ENCODE measurements at places on chromosomes 6 and 20.

GRCh38 chr20:40519918-40520317 is 169.1 kb downstream of the MAFB start:
- DNase-seq, result no peak

GRCh38 chr6:84976526-84977362 is 212.3 kb upstream of the TBX18 start:
- DNase-seq, result no peak

GRCh38 chr20:21302664-21303060 is 469 bp upstream of the XRN2 start:
- no peak for DNase-seq

DNA sequence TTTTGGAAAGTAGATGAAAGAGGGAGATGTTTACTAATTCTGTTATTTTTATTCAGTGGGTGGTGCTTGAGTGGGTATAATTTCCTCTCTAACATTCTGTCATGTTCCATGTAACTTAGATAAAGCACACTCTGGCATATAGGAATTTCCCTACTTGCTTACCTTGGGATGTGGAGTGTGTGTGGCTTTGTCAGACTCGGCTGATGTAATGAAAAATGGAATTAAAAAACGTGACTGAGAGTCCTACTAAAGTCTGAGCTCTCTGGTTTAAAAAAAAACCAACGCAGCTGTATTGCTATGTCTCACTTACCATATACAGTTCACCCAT is 98.3 kb downstream of the JARID2 start:
- DNase-seq, result no peak

GRCh38 chr6:98800866-98801265 is 33.5 kb upstream of the POU3F2 start:
- DNase-seq, result no peak

DNA sequence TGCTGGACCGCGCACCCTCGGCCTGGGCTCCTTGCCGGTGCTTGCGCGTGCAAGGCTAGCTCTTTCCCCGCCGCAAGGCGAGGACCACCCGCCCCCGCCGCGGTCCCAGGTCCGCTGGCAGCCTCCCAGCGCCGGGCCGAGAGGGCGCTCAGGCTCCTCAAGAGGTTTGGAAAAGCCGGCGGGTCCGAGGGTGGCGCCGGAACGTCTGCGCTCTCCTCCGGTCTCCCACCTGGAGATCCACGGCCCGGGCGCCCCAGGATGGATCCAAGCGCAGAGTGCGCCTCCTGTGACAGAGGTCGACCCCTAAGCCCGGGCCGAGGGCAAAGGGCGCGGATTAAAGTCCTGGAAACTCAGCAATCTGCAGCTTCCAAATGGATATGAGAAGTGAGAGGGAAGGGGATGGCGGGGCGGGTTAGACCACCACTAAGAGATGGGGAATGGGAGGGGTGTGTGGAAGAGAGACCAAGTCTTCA is 575 bp upstream of the MICAL1 start:
- DNase-seq, result no peak

DNA sequence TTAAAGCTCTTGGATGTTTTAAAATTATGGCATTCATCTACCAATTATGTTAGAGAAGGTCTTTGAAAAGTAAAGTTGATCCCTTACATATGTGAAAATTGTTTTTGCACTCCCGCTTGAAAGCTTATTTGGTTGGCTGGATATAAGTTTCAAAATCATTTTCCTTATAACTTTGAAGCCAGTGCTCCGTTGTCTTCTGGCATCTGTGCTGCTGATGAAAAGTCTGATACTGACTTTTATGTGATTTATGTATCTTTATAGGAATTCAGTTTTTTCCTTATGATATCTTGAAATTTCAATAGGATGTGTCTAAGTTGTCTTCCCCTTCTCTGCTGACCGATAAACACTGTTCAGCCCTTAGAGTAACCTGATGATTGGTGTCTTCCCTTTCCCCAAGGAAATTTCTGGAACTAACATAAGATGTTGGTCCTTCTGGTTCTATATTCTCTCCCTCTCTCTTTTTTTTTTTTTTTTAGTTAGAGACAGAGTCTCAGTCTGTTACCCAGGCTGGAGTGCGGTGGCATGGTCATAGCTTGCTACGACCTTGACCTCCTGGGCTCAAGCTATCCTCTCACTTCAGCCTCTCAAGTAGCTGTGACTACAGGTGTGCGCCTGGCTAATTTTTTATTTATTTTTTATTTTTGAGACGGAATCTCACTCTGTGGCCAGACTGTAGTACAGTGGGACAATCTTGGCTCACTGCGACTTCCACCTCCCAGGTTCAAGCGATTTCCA is 12.7 kb downstream of the PANK2 start:
- no peak for DNase-seq

GRCh38 chr6:137271245-137272183 is 52.3 kb upstream of the IFNGR1 start:
- DNase-seq, result peak; percentile 45

GRCh38 chr6:56772737-56773184 is 130.1 kb upstream of the DST start:
- DNase-seq, result no peak

- no peak for DNase-seq
These were observed 115.7 kb downstream of the RWDD2A start for GRCh38 chr6:83308833-83309232.

DNA sequence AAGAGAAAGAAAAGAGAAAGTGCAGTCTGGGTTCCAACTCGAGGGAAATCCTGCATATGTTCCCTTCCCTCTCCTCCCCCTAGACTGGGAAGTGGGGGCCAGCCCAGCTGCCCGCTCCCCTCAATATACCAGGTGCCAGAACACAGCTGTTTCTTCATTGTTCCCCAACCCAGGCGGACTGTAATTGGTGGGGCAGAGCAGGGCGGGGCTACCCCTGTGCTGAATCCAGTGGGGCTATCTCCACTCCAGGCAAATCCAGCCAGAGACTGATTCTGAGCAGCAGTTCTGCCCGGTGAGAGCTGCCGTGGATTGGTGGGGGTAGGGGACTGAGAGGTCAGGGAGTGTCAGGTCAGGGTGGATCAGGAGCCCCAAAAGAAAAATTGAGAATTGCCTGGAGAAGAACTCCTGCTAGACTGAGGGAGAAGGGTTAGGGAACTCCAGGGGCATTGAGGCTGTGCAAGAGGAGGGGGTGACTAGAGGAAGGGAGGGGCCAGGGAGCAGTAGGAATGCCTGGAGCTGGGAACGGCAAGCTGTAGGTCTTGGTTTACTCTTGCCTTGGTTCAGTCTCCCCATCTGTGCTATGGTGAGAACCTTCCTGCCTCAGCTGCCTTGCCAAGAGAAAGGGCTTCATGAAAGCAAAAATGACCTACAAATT is at the start of gene MYMX:
TSS of gene MYMX (plus strand) at position 250 of the 655 bp plus-strand sequence. CDS start 546 bp downstream, outside the sequence.
- DNase-seq, result no peak

- no peak for DNase-seq
These were observed 302.9 kb downstream of the CLIC5 start for GRCh38 chr6:45712786-45713185.

DNA sequence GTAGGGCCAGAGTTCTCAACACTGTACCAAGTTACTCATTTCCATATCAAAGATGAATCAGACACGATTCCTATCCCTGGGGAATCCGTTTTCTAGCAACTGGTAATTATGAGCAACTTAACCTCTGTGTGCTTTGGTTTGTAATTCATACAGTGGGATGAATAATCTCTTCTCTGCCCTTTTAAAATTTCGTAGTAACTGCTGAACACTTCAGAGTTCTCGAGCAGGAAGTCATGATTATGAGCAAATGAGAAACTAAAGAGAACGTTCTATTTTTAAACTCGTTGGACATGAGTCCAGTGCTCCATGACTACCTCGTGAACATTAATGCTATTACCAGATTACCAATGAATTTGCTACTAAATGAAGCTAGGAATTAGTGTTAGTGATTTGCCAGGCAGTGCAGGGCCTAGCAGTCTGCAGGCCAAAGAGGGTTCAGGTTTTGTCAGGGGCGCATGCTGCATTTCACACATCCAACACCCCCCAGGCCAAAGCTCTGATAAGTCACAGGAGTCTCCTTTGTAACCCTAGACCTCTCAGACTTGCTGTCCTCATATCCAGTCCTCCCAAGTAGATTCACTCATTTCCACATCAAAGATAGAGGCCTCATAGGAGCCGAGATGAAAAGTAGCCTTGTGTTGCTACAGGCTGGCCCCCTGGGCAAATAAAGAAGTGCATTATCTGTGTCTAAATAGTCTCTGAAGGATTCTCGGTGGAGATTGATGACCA is 45.8 kb upstream of the VSTM2L start:
- no peak for DNase-seq
